Ovary (tissue), 10 donors: ENCODE measurements at places on chromosomes 6 and 20.

GRCh38 chr6:20915156-20915555, 380.9 kb downstream of the CDKAL1 start:
- no peak for DNase-seq

- DNase-seq = no peak
Measured at GRCh38 chr20:34512266-34512954, 3.8 kb upstream of the DYNLRB1 start.

DNA sequence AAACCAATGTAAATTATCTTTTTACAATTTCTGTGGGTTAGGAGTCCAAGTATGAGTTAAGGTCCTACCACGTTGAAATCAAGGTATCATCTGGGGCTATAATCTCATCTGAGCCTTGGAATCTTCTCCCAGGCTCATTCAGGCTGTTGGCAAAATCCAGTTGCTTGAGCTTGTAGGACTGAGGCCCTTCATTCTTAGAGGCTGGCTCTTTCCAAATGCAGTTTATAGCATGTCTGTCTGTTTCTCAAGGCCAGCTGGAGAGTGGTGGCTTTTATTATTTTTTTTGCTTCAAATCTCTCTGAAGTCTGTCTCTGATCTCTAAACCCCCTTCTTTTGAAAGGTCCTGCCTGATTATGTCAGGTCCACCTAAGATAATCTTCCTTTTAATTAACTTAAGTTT, 177.2 kb upstream of the ASCC3 start:
- no peak for DNase-seq

DNA sequence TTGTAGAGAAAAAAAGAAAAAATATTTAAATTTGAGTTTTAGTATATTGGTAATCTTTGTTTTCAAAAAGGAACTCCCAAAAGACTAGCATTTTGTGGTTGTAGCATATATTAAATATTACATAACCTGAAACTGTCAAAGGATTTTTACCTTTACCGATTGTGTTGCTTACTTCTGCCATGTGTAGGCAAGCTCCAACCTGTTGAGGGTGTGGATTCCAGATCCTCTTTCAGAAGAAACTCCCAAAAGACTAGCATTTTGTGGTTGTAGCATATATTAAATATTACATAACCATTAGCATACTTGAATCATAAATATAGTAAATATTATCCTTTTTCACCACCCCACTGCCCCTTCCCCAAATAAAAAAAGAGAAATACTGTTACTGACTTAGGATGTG, 3.2 kb downstream of the DSE start:
- no peak for DNase-seq

DNA sequence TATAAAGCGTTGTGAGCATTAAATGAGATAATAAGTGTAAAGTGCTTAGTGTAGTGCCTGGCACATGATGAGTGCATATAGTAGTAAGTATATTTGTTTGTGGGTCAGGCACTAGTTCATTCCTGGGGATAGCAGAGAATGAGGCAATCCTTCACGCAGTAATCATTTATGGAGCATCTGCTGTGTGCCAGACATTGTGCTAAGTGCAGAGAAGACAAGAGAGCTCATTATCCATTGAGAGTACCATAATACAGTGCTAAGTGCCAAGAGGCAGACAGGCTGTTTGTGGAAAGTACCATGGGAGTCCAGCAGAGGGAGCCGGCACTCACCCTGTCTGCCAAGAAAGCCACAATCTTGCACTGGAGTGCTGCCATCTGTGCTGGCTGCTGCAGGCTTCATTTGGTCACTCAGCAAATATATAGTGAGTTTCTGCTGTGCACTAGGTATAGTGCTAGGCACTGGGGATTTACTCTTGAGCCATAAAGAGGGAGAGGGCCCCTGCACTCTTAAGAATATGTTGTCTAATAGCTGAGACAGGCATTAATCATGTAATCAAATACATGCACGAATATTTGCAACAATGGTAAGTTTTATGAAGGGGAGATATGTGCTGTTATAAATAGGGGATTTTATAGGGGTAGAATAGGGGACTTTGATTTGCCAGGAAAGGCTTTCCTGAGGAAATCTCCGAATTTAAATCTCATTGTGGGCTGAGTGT, 12.9 kb upstream of the MROH8 start:
- DNase-seq = peak; percentile 90

DNA sequence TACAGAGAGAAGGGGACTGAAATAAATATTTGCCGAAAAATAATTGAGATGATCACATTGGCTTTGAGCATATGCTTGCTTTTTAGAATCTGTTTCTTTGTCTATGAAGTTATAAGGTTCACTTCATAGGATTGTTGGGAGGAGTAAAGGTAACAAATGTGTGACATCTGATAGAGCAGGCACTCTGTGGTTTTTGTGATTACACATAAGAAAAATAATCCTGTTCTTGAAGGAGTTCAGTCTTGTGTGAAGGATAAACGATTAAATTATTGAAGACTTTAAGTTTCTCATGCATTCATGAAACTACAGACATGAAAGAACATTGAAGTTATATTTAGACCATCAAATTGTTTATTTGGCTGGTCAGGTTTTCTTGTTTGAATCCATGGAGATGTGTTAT, 45.0 kb downstream of the QKI start:
- no peak for DNase-seq

DNA sequence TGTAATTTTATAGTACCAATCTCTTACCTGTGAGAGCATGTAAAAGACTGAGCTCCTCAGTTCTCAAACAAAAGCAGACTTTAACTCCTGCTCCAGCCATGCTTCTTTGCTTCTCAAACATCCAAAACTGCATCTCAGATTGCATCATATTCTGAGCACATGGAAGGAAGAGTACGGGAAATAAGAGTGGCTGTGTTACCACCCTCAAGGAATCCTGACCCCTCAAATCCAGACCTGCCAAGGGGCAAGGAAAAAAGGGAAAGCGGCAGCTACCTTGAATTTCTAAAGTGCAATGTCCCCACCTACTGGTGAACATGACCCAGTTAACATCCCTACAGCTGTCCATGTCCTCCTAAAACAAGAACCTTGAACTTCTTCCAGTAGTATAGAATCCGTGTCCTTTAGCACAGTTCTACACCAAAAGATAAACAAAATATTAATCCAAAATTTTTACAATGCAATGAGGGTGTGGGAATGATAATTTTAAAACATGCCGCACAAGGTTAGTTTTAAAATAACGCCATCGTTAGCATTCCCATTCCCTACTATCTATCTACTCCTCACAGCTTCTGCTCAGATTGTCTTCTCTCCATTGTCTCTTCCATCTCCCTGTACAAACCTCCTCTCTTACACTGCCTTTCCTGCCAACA, 34.1 kb upstream of the HLA-DQB1 start:
- peak; percentile 35 for DNase-seq

DNA sequence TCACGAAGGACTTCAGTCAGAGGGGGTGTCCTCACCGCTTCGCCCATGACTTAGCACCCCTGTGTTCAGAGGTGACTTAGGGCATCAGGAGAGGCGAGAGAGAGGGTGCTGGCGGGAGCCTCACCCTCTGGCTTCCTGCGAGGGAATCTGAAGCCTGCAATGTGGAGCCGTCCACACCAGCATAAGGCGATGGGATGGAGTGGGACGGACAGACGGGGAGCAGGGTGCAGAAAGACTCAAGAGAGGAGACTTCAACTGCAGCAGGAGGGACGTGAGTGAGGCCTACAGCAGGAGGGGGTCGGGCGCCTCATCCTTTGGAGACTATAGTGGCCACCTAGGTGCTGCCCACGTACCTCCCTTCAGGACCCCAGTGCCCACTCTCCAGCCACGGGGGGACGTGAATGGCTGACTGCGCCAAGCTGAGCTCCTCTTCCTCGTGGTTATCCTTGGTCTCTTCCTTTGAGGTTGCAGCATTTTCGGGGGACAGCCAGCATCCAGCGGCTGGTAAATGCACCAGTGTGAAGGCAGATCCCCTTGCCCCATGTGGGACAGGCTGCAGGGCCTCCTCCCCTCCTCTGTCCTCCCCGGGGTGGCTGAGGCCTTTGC, 26.9 kb upstream of the MLN start:
- no peak for DNase-seq

DNA sequence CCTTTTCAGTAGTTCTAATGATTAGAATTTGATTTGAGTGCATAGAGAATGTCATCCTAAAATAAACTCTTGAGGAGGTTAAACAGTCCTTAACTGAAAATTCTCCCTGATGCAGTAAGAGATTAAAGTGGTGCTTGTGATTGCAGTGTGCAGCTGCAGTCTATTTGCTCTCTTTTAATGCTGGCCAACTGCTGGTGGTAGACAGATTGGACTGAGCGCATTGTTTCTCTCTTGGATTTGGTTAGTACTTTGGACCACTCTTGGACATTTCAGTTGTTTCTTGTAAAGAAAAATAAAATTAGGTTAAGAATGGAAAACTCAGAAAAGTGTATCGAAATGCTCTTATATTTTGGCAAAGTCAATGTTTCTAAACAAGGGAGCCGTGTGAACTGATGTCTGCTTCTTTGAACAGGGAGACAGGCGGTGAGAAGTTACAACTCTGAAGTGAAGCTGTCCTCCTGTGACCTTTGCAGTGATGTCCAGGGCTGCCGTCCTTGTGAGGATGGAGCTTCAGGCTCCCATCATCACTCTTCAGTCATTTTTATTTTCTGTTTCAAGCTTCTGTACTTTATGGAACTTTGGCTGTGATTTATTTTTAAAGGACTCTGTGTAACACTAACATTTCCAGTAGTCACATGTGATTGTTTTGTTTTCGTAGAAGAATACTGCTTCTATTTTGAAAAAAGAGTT, 127.2 kb downstream of the CD109 start:
- DNase-seq = no peak

GRCh38 chr6:81373414-81373813, 379.1 kb downstream of the TENT5A start:
- no peak for DNase-seq

GRCh38 chr6:109239160-109239559, 143.1 kb downstream of the CD164 start:
- DNase-seq = no peak

DNA sequence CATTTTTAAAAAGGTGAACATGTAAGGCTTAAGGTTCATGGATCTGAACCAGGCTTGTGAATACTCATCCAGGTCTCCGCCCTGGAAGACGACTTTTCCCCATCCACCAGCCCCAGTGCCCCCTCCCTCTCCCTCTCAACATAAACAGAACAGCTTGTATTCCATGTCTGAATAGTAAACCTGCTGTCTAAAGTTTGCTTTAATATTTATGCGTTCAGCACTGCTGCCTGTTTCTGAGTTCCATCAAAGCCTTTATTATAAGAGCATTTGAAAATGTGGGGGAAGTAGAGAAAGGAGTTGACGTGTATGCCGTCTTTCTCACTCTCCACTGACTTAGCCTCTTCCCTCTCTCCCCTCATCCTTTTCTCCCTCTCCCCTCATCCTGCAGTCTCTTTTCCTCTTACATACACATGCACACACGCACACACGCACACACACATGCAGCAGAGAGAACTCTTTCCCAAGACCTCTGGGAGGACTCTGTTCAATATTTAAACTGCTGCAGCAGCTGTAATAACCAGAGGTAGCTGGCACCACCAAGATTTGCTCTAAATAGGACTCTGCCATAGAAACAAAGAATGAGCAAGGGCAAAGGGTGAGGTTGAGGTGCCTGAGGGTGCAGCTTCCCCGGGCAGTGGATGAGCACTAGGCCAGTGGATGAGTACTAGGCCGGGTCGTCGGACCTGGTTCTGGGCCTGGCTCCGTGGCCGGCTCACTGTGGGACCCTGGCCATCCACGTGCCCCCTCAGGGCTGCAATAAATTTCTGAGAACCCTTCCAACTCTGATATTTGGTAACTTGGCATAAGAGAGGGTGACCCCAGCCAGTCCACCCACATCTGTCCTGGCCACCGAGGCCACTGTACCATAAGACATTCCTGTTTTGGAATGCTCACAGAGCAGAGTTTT, 35.4 kb upstream of the VSTM2L start:
- no peak for DNase-seq

DNA sequence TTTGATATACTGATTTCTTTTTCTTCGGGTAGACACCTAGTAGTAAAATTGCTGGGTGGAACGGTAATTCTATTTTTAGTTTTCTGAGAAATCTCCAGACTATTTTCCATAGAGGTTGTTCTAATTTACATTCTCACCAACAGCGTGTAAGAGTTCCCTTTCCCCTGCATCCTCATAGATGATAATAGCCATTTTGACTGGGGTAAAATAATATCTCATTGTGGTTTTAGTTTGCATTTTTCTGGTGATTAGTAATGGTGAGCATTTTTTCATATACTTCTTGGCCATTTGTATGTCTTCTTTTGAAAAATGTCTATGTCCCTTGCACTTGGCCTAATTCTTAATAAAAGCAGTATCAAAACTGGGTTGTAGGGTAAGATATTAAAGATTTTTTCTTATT, 148.9 kb upstream of the SIM1 start:
- no peak for DNase-seq

- no peak for DNase-seq
Measured at GRCh38 chr6:34680802-34681515, 15.6 kb downstream of the ILRUN start.

DNA sequence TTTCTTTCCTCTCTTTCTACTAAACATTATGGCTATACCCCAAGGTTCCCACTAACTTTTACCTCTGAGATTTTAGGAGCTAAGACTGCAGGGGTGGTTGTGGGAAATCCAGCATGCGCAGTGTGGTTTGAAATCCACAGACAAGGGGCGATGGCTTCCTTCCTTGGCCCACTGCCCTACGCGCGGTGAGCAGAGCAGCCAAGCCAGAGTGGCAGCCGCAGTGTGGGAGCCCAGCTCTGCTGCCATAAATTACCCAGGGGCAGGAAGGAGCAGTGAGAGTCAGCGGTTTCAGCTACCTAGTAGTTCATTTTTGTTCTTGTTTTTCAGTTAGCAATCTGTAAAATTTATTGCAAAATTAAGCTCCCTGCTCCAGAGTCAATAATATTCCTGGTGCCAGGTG, 101.4 kb downstream of the BMP2 start:
- no peak for DNase-seq

- DNase-seq = no peak
Measured at GRCh38 chr6:113921299-113921904, 49.5 kb downstream of the HDAC2 start.

- peak; percentile 62 for DNase-seq
Measured at GRCh38 chr20:32482442-32483261, 102.5 kb downstream of the NOL4L start.

GRCh38 chr6:134034478-134034877, 17.9 kb downstream of the SLC2A12 start:
- DNase-seq = no peak

DNA sequence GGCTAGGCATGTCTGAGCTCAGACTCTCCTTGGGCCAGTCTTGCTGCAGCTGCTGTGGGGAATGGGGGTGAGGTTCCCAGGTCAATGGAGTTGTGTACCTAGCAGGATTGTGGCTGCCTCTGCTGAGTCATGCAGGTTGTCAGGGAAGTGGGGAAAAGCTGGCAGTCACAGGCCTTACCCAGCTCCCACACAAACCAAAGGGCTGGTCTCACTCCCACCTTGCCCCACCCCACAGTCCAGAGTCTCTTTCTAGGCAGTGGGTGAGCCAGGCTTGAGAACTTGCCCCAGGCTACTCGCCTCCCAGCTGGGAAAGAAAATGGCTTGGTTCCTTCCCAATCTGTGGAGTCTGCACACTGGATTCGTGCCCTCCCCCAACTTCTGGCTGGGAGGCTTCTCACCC, 65.7 kb downstream of the SCP2D1 start:
- DNase-seq = no peak

GRCh38 chr6:32046450-32047083, 8.4 kb downstream of the CYP21A2 start:
- DNase-seq = peak; percentile 77

- no peak for DNase-seq
Measured at GRCh38 chr6:43768506-43768860, 1.5 kb upstream of the VEGFA start.
